Activated CD4-positive, alpha-beta T cell treated with anti-CD3 and anti-CD28 coated beads for 36 hours (primary cell): ENCODE measurements at places on chromosomes 3 and 15. TPM values are rescaled to one million over a fixed set of nuclear protein-coding genes. Genes with fewer than 3 reads are reported as not detected.

DNA sequence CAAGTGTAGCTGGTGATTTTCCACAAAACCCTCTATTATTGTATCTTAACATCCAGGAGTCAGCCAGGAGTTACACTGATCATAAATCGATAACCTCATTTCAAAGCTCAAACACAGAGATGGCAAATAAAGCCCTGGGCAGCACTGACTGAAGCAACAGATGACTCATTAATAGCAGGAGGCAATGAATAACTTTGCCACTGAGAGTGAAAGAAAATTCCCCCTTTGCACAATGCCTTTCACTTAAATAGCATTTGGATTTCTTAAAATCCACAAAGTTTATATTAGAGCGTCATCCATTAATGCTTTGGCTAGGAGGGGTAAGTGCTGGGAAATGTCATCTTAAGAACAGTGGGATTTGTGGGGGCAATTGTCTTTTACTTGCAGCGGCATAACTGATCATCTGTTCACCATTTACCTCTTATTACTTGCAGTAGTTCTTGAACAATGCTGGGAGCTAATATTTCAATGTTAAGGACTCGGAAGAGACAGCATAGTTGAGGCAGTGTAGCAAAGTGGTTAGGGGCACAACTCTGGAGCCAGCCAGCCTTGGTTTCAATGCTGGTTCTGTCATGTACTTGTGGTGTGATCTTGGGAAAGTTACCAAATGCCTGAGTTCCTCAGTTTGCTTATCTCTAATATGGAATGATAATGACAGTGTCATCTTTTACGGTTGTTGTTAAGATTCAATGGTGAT, 630.4 kb upstream of the TBL1XR1 start:
- no peak overlapping the region for H3K4me3 ChIP-seq
- no peaks in the 10 kb centered on the region for H3K36me3 ChIP-seq
- peaks cover 19% of the 10 kb centered on the region for H3K4me1 ChIP-seq
- no peak for DNase-seq
- no peak overlapping the region for H3K27ac ChIP-seq

DNA sequence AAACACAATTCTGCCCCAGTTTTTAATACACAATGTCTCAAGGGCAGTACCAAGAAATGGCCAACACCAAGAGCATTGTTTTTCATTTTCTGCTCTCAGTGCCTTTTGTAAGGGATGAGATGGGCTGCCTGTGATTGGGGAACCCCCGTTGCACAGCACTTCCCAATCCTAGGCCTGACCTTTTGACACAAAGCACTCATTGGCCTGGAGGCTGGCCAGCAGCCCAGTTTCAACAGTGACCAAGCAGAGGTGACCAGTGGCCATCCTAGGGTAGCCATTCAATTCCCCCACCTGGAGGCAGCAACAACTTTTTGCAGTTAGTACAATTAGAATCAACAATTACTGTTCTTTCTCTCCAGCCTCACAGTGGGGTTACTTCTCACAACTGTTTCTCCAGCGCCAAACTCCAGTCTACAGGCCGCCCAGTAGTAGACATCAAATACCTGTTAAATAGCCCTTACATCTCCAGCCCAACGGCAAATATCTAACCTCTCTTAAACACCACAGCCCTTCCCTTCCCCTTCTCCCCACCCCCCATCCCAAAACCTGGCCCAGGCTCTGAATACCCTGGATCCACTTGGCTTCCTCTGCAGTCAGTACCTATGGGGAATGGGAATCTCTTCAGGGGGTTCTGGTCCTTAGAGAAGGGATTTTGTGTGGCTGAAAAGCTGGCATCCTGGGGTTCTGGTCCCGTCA, 8.9 kb upstream of the LRRC2 start:
- H3K4me3 ChIP-seq: no peak overlapping the region
- H3K4me1 ChIP-seq: peaks cover 3% of the 10 kb centered on the region
- no peaks in the 10 kb centered on the region for H3K36me3 ChIP-seq
- no peak for DNase-seq

DNA sequence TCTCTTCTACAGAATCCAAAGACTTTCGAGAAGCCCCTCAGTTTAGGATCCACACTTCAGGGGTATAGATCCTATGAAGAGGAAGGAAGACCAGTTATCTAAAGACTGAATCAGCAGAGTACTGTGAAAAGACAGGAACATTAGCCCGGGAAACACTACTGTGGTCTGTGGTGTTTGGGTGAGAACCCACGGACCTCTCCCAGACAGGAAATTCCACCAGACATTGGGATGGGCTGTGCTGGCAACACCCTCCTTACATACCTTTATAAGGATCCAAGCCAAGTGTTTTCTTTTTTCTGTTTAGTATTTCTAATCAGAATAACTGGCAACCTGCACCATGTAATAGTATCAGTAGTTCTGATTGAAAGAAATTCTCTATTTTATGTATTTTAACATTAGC, 14.1 kb downstream of the TMEM207 start:
- H3K36me3 ChIP-seq: no peaks in the 10 kb centered on the region
- no peak for DNase-seq
- H3K27me3 ChIP-seq: peaks cover 28% of the 10 kb centered on the region
- H3K27ac ChIP-seq: no peak overlapping the region

GRCh38 chr15:57388464-57388863, 12.2 kb downstream of the CGNL1 start:
- H3K27ac ChIP-seq: no peak overlapping the region
- no peak for DNase-seq
- no peaks in the 10 kb centered on the region for H3K4me1 ChIP-seq

DNA sequence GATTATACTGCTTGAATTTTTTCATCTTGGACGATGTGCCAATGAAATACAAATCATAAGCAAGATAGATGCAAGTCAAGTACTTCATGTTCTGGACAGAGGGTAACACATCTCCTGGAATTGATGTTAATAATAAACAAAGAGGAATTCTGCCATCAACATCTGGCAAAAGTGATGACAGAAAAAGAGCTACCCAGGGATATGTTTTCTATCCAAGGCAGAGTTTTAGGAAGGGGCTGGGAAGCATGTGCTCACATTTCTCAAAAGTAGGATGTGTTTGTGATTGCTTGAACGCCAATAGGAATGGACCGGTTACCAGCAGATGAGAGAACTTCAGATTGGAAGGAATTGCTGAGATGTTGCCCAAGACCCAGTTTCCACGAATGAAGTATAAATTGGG, 242.6 kb upstream of the AGTR1 start:
- H3K27me3 ChIP-seq: no peaks in the 10 kb centered on the region
- H3K4me1 ChIP-seq: no peaks in the 10 kb centered on the region
- H3K27ac ChIP-seq: no peak overlapping the region
- no peaks in the 10 kb centered on the region for H3K36me3 ChIP-seq

- peaks cover 22% of the 10 kb centered on the region for H3K4me1 ChIP-seq
- H3K36me3 ChIP-seq: no peaks in the 10 kb centered on the region
- no peak overlapping the region for H3K27ac ChIP-seq
- peaks cover 19% of the 10 kb centered on the region for H3K27me3 ChIP-seq
Observed at GRCh38 chr15:69319384-69320375, 21.0 kb downstream of the PAQR5 start.

Gene GOLGA6A
- total RNA-seq: not detected

Gene HTR3E
- total RNA-seq: not detected

Gene C3orf20
- total RNA-seq: not detected

Gene LRRC31
- not detected for total RNA-seq
